GM04504 (cell line): ENCODE measurements at places on chromosomes 12 and 14.

GRCh38 chr14:43449291-43449690 is 1057.8 kb downstream of the FSCB start:
- no peak for DNase-seq

DNA sequence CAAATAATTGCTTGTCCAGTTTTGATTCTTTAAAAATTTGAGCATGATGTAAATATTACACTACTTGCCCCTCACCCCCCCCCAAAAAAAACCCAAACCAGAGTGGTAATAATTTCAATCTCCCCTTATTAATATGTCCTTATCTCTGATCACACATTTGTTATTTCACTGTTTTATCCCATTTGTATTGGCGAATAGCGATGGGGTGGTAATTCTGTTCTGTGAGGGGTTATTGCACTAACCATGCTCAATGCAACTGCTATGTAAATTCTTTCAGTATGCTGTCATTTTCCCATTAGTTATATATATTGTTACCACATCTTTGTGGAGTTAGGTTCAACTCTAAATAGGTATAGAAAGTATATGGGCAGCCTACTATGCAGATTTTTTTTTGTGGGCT is 1.1 kb downstream of the RIMKLB start:
- DNase-seq: no peak

GRCh38 chr12:91746976-91747375 is 398.7 kb downstream of the BTG1 start:
- DNase-seq: no peak

DNA sequence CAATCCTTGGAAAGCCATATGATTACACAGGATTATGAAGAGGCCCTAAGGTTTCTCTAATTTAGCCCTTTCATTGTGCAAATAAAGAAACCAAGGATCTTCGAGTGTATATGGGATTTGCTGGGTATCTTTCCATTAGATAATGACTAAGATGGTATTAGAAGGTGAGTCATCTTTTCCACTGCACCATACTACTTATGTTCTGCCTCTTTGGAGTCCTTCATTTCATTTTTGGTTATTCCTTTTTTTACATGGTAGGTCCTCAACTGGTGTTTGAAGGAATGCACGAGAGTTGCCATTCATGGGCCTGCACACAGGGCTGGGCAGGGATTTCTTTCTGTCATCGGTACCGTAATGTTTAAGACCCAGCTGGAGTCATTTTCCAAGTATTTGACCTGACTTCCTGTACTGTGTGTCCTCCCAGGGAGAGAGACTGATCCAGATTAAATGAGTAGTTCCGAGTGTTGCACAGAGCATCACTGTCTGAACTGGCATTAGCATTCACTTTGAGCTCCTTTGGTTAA is 85.7 kb downstream of the BORCS5 start:
- no peak for DNase-seq

DNA sequence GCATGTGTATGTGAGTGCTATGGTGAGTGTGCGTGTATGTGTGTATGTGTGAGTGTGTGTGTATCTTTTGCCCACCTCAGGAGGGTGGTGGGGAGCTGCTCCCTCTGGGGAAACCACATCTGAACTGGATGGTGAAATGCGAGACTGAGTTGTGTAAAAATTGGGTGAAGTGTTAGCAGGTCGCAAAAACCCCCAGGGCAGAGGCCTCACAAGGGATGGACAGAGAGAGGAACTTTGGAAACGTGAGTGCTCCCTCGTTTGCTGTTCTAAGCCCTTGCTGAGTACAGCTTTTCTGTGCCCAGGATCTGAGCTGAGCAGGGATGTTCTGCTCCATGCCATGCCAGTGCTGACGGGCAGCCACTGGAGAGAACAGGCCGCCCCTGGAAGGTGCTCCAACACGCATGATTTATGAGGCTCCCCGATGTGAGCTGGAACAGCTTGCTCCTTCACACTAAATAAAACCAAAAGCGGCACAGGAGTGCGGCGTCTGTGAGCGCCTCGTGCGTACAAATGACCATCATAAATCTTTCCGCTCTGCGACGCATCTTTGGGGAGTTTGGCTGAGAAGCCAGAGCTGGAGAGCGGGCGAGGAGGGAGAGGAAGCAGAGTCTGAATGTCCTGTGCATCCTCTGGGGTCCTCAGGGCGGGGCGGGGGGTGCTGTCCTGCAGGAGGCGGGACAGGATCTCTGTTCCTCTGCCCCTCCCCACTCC is 14.1 kb upstream of the GALNT9 start:
- no peak for DNase-seq

DNA sequence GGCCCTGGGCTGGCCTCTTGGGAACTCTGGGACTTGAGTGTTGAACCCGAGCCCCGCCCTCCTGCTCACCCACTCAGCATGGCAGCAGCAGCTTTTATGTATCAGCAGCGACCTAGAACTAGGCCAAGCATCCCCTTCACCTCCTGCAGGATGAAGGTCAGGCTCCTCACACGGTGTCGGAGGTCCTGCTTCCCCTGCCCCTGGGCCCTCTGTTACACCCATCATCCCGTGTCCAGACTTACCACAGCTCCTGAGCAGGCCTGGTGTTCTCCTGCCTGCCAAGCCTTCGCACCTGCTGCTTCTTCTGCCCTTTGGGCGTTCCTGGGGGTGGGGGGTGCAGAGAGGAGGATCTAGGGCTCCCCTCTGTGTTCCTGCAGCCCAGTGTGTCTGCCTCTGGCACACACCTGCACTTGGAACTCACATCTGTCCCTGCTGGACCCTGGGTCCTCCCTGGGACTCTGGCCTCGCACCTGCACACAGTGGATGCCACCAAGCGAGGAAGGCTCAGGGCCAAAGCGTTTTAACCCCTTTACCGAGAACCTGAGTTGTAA is 80.3 kb downstream of the PAPOLA start:
- DNase-seq: no peak

DNA sequence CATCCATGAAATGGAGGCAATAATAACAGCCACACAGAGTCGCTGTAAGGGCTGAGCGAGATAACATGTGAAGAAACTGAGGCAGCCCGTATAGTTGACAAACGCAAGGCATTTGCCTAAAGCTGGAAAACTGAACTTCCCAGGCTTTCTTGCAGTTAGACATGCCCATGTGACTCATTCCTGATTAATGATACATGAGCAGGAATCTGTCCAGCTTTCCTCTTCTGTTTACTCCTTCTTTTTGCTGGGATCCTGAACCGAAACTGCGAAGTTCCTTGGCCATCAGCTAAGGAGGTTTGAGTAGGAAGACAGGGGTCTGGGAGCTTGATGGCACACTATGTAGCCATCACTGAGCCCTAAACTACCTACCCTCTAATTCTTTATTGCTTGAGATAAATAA is 52.2 kb downstream of the ST8SIA1 start:
- DNase-seq: peak; percentile 61

GRCh38 chr12:43444940-43445564 is 107.0 kb downstream of the ADAMTS20 start:
- peak; percentile 19 for DNase-seq

DNA sequence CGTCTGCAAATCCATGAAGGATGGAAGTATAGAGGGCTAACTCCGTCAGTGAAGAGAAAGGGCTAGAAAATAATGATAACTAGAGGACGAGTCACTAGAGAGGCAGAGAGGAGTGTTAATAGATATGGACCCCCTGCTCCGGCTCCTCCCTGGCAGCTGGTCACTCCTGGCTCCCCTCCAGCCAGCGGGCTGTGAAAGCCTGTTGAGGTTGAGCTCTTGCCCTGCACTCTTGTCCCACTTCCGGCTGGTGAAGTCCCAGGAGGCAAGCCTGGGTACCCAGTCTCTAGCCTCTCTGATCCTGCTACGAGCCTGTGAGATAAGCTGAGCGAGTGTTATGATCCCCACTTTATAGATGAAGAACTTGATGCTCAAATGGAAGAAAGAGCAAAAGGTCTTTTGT is 90.3 kb downstream of the RFX4 start:
- no peak for DNase-seq
